Fibroblast of skin of back (primary cell): ENCODE measurements at places on chromosomes 11 and 22.

- no peak for DNase-seq
Measured at GRCh38 chr11:68503251-68503687, 42.7 kb downstream of the PPP6R3 start.

DNA sequence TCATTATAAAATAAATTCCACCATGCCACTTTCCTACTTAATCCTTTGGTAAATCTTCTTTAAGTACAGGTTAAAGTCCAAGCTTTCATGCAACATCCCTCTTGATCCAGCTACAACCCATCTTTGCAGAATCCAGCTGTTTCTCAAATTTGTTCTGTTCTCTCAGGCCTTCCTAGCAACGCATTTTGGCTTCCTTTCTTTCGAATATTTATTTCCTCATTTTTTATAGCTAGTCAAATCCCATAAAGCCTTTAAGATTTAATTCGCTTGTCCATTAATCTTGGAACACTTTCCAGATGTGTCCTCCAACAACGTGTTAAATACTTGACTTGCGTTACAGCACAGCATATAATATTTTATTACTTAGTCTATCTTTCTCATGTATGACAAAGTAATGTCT is 600.1 kb upstream of the CHORDC1 start:
- no peak for DNase-seq

DNA sequence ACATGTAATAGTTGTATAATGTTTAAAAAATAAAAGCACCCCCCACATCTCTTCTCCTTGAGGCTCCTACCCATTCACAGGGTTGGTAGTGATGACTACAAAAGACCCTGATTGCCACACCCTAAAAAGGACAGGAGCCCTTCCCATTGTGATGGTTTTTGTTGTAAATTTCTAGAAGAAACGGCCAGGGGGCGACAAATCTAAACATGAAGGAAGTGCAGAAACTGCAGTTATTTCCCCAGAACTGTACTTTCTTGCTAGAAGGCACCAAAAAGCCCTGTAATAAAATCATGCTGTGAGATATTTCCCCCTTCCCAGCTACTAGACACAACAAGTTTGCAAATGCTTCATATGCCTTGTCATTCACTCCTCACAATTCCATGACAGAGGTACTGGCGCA is 10.8 kb downstream of the PRR5L start:
- no peak for DNase-seq

GRCh38 chr11:97364047-97364446 is 974.2 kb downstream of the JRKL start:
- peak; percentile 87 for DNase-seq

GRCh38 chr11:121359591-121359990 is 67.0 kb downstream of the SC5D start:
- DNase-seq = no peak
